ENCODE measurements at places on chromosomes 3 and 15.
A peak's percentile ranks its signal among the peaks of the same experiment; 100 is the strongest.

- no peak for DNase-seq
These were observed 343.0 kb upstream of the ARL6 start for GRCh38 chr3:97421565-97421964.

DNA sequence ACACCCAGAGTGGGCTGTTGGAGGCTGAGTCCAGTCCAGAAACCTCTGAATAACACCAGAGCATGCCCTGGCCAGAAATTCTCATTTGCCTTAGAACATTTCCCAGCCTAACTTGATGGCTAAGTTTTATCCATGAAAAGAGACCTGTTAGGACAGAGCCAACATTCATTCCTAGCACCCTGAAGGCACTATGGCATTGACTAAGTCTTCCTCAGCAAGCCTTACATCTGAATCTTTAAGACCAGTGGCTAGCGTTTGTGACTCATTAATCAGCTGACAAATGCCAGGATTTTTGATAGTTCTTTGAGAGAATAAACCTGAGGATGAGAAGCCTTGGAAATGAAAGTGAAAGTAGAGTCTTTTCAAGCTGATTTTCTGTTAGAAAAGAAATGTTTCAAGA is 1087.1 kb upstream of the ALCAM start:
- DNase-seq, result no peak

DNA sequence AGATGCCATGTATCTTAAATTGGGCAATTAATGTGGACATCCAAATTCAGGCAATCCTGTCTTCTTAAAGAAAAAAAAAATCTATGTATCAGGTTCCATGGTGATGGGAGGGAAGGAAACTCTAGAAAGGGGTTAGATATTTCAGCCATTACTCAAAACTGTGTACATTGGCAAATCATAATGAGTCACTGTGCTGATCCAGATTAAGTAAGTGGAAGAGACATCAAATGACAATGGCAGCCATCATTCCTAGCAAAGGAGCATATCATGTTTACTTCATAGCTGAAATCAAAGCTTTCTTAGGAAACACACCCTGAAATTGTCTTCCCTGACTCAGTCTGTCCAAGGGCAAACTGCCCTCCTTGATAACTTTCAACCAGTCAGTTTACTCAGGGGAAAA is 713.3 kb upstream of the GBE1 start:
- DNase-seq, result no peak

- DNase-seq, result no peak
These were observed 60.3 kb downstream of the CMSS1 start for GRCh38 chr3:99878005-99878404.

DNA sequence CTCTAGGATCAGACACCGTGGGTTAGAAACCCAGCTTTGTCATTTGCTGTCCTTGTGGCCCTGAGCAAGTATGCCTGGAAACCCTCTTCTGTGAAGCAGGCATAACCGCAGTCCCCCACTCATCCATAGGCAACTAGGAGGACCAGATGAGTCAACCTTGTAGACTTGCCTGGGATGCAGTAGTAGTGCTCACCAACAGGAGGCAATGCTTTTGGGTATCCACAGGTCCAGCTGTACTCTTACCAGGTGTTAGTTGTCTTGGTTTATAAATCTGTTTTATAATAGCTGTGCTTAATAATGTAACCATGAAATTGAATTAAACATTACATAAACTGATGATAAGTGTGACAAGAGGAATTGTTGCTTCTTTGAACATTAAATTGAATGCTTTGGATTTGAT is 389.3 kb downstream of the IL20RB start:
- peak; percentile 42 for DNase-seq

- DNase-seq, result no peak
These were observed 12.5 kb downstream of the SMAD6 start for GRCh38 chr15:66714543-66714981.

Measured in WTC11 (cell line).